ENCODE measurements at places on chromosomes 2 and 18.

DNA sequence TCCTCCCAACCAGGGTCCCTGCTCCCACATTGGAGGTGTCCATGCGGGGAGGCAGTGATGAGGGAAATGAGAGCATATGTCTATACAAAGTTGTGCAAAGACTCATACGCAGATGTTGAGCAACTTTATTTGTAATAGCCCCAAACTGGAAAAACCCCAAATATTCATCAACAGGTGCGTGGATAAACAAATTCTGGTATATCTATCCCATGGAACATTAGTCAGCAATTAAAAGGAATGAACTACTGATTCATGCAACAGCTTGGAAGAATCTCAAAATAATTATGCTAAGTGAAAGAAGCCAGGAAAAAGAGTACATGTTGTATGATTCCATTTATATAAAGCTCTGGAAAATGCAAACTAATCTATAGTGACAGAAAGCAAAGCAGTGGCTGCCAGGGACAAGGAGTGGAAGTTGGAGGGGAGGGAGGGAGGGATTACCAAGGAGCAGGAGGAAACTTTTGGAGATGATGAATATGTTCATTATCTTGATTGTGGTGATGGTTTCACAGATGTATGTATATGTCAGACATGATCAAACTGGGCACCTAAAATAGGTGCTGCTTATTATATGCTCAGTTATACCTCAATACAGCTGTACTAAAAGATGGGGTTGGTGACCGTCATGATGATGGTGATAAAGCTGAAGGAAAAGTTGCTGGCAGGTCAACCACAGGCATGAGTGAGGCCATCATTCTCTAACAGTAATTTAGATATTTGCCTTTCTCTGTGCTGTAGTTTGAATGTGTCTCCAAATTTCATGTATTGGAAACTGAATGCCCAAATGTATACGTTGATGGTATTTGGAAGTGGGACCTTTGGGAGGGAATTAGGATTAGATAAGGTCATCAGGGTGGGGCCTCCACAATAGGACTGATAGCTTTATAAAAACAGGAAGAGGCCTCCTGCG is 270.9 kb downstream of the CYP26B1 start:
- no peak for DNase-seq

DNA sequence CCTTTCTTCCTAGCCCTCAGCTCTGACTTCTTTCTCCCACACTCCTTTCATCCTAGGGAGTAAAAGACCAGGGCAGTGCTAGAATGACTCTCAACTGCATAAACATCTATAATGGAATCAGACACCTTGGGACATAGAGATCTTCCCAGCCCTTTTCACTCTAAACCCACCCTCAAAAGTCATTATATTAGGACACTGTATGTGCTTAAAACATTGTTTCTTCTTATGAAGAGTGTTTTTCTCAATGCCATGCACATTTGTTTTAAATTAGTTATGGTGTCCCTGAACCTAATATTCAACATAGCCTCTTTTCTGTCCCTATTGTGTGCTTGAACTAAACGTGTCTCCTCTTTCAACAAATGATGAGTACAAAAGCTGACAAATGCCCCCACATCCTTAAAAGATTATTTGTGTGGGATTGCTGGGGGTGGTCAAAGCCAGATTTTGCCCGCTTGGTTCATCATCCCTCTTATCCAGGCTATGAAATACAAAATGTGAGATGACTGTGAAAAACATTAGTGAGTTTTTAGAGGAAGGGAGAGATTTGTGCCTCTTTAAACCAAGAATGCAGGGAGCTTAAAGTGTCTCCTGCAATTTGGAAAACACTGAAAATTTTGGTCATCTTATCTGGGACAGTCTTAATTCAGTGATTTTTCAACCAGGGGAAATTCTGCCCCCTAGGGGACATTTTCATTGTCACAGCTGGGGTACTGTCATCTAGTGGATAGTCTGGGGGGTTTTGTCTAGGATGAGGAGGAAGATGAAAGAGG is 29.0 kb downstream of the SERPINB5 start:
- DNase-seq, result peak; percentile 29

DNA sequence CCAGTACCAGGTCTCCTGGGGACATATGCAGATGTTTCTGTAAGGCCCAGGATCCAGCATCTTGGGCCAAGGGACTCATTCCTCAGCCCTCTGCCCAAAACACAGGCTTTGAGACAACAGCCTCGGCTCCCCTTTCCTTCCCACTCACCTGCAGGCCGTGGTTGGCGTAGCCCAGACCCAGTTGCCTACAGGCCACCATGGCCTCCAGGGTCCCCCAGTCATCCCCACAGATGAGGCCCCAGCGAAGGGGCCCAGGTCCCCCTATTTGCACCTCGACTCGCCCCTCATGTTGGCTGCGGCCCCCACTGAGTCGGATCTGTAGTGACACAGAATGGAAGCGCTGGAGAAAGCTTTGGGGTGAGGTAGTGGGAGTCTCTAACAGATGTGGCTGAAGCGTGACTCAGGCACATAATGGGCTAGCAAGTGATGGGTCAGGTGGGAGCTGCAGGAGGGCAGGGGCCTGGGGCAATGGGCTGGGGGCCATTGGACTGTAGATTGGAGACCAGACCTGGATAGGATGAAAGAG is 5.8 kb downstream of the HTRA2 start:
- DNase-seq, result no peak

- DNase-seq, result no peak
Observed at GRCh38 chr18:56615738-56616520, 22.5 kb downstream of the TXNL1 start.

- DNase-seq, result no peak
Observed at GRCh38 chr2:235064976-235065375, 113.2 kb downstream of the SH3BP4 start.

DNA sequence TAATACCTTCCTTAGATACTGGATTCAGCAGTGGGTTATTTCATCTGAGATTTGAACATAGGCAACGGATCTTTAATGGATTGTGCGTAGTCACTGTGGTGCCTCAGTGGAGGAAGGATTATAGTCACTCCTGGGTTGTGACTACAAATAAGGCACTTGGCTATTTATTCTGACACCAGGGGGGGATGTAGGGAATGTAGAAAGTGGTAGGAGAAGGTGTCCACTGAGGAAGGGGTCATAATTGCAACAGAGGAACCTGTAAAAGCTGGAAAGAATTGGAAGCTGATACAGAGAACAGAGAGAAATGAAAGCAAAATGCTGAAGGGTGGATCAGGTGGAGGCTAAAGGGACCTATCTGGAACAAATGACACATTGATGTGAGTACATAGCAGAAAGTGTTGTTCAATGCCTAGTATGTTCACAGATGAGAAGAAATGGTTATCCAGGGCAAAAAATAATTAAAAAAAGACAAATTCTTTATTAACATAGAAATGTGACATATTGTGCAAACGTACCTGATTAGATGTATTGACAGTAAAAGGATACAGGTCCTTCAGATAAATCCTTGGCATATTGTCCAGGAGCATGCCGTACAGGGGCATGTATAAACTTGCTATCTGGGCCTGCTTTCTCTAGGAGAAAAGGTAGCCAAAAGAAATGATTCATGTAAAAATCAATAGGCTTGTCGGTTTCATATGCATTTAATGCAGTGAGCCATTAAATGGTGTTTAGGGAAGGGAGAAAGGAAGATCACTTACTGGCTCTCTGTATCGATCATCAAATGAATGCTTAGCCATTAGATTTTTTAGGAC is 91.2 kb upstream of the CCDC195 start:
- DNase-seq, result no peak

DNA sequence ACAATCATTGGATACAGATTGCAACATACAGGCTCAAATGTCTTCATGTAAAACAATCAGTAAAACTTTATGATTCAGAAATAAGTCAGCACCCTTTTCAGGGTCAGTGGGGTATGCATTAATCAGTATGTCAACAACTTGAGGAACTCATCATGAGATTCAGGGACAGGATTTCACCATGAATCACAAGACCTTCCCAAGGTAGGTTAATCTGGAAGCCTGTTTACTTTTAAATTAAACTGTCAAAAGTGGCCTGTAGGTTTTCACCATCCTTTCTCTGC is 104.8 kb downstream of the SP100 start:
- DNase-seq, result no peak

- no peak for DNase-seq
Observed at GRCh38 chr18:37783771-37784170, 218.2 kb upstream of the CELF4 start.

DNA sequence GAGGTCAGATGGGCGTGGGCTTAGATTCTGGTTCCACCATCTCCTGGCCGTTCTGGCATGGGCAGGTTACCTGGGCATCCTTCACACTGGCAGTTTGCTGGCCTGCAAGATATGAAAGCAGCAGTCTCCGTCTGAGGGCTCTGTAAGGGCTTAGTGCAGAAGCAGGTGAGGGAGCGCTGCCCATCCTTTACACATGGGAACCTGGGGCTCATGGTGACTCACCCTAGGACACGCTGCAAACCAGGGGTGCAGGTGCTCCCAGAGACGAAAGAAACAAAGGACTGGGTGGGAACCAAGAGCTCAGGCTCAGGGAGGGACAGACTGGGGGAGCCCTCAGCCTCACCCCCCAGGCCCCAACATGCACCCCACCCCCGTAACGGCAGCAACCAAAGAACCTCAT is 10.7 kb upstream of the ID2 start:
- no peak for DNase-seq

DNA sequence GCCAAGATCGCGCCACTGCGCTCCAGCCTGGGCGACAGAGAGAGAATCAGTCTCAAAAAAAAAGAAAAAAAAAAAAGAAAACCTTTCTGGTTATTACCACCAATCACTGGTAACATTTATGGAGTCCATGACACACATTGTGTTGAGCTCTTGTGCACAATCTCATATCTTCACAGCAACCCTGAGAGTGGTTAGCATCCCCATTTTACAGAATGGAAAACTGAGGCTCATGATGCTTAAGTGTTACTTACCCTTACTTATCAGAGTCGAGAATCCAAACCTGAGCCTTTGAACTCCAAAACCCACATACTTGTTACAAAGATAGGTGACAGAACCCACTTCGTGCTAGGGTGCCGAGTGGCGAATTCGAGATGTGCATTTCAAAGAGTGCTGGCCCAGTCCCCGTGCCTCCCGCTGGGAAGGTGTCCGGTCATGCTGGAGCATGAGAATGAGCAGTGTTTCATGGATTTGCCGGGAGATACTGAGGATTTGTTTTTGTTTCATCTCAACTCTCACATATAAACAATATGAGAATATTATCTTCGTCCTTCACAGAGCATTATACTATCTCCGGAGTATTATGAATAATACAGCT is 50.9 kb downstream of the CYP27C1 start:
- no peak for DNase-seq

- DNase-seq, result peak; percentile 73
Observed at GRCh38 chr2:96485350-96485749, 19.8 kb downstream of the NEURL3 start.

- DNase-seq, result peak; percentile 15
Observed at GRCh38 chr2:174606336-174606735, 8.7 kb upstream of the WIPF1 start.

GRCh38 chr2:106232638-106233349 is 38.7 kb upstream of the UXS1 start:
- DNase-seq, result no peak

- DNase-seq, result peak; percentile 53
Observed at GRCh38 chr18:12092398-12093229, 1.0 kb upstream of the ANKRD62 start.

GRCh38 chr2:161204846-161205245 is 44.6 kb downstream of the TANK start:
- no peak for DNase-seq

DNA sequence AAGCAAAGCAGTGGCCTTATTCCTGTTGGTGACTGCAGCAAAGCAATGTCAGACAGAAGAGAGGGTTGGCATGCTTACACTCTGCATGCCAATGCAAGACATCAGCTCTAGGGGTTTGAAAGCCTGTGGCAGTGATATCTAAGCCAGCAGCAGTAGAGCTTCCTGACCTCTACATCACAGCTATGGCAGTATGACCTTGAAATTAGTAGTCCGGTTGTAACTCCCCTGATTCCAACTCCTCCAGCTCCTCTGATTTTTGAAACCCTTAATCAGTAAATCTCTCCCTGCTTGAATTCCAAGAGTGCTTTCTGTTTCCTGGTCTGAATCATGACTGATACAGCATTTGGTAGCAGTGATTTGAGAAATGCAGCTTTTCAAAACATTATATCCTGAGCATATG is 60.0 kb upstream of the LRP1B start:
- DNase-seq, result no peak

DNA sequence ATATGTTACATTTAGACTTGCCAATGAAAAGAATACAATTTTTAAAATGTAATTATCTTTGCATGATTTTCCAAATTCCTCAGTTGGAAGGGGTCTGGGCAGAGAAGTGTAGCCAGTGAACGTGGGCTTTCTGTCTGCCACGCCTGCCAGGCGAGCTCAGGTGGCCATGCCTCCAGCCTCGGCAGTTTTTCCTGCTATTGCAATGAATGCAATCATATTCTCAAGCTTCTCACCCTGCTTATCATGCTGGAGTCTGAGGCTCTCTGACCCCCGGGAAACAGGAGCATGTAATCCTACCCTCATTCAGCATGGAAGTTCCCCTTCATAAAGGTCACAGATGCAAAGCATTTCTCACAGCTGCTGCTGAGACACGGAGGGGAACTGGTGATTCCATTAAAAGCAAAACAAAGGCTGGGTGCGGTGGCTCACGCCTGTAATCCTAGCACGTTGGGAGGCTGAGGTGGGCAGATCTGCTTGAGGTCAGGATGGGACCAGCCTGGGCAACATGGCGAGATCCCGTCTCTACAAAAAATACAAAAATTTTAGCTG is 154.8 kb downstream of the MBP start:
- no peak for DNase-seq

DNA sequence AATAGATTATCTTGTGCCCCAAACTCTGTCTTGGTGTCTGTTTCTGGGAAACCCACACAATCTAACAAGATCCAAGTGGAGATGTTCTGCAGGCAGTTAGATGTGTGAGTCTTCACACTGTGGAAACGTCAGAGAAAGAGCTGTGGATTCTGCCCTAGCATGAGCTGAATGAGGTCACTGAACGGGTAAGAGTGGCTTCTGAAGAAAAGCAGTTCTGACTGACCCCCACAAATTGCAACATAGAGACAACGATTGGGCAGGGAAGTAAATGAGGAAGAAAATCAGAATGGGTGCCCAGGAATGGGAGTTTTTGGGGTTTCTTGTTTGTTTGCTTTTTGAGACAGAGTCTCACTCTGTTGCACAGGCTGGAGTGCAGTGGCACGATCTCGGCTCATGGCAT is 12.9 kb upstream of the RPL37A start:
- no peak for DNase-seq

GRCh38 chr2:105502625-105503334 is 103.9 kb upstream of the FHL2 start:
- no peak for DNase-seq

DNA sequence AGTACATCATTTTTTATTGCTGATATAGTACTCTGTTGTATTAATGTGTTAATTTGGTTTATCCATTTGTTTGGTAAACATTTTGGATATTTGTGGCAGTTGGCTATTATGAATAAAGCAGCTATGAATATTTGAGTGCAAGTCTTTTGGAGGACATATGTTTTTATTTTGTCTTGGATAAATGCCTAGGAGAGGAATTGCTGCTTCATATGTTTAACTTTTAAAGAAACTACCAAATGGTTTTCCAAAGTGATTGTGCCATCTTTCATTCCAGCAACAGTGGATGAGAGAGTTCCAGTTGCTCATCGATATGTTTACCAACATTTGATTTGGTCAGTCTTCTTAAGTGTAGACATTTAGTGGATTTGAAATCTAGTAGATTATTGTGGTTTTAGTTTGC is 51.8 kb downstream of the MERTK start:
- DNase-seq, result no peak

Data from LoVo (cell line).